Activated CD8-positive, alpha-beta memory T cell treated with anti-CD3 and anti-CD28 coated beads for 48 hours (primary cell): ENCODE measurements at places on chromosomes 2 and 18.

DNA sequence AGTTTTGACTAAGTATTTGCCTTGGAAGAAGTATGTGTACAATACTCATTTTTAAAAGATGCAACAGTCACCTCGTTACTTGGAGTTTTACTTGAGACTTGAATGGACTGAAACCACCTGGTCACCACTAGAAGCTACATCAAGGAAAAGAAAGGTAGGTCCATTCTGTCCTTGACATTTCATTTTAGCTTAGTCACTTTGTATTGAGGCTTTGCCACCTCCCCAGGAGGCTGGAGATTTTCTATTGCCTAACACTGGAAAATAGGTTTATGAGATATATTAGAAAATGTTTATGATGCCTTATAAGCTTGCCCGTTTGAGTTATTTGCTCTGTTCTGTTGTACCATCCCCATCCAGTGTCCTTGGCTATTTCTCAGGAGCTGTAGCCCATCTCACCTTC is 107.9 kb upstream of the ETAA1 start:
- DNase-seq, result no peak

GRCh38 chr2:38735999-38736320 is 15.2 kb downstream of the SRSF7 start:
- no peak for DNase-seq

GRCh38 chr2:30625701-30626100 is 178.7 kb downstream of the LCLAT1 start:
- DNase-seq, result no peak

DNA sequence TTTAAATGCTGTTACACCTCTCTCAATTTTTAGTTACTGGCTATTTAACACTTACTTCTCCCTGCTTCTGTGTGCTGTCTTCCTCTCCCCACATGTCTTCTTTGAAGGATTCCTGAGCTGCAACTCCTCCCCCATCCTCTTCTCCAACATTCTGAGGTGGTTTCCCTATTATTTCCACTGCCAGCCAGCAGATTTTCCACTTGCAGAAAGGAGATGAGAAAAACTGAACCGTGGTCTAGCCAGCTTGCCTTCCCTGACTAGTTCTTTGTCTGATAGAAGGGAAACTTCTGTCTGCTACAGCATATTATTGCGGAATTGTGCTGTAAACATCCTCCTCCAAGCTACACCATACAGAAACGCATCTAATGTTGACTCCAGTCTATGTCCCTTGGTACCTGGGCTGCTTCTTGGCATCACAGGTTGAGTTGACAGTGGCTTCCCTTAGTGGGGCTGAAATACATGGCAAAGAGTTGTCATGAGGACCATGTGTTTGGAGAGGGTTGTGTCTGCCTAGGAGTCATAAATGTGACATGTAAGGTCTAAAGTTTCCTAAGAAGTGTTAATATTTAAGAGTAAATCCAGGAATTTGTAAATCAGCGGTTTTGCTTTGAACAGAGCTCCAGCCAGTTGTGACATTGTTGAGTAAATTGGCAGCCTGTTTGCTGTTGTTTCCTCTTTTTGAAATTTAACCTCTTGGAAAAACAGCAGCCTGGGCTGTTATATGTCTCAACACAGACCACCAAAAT is 68.3 kb upstream of the RND3 start:
- DNase-seq, result no peak

DNA sequence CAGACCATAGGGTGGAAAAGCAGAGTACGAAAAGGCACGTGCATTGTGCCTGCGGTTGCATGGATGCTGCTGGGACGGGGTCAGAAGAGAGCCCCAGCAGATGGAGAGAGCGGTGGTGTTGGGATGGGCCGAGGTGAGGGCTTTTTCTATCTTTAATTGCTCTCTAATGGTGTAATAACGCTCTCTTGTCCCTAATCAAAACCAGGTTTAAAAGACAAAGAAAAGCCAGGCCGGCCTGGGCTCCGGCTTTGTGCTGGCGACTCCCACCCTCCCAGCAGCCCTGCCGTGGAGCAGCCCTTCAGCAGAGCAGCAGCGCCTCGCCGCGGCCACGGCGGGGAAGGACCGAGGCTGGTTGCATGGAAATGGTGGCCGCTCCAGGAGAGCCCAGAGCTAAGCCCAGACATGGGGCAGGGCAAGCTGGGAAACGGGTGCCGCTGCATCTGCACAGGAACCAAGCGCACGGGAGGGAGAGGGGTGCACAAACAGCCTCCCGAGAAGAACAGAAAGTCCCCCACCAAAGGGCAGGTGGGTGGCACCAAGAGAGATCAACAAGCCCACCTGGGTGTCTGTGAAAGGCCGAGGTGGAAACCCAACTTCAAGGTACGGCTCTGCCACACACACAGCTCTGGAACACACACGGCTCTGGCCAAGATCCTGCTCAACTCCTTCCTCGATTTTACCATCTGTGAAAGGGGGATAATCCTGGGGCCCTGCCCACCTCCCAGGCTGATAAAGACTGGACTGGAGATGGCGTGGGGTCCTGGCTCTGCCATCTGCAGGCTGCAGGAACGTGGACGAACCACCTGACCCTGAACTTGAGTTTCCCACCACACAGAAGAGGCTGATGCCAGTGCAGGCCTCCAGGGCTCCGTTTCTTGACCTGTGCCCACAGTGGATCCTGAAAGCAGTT is 15.0 kb downstream of the HS1BP3 start:
- DNase-seq, result peak; percentile 16

DNA sequence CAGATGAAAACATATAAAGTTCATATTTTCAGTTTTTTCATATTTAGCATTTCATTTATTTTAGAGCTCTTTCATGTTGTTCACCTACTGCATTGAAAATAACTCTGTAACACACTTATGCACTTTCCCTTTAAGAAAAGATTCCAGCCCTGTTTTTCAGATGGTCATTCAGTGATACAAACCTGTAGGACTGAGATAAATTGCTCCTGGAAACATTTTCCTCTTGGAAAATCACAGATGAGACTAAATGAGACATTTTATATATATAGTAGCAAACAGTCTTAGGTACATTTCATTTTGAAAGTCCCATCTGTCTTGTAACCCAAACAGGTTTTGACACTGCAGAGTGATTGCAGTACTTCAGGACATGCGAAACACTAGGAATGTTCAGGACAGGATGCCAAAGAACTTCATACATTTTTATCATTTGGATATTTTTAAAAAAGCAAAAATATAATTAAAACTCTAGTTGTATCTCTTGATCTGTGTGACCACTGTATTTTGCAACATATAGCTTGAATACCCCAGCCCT is 412.4 kb downstream of the MTX2 start:
- no peak for DNase-seq

DNA sequence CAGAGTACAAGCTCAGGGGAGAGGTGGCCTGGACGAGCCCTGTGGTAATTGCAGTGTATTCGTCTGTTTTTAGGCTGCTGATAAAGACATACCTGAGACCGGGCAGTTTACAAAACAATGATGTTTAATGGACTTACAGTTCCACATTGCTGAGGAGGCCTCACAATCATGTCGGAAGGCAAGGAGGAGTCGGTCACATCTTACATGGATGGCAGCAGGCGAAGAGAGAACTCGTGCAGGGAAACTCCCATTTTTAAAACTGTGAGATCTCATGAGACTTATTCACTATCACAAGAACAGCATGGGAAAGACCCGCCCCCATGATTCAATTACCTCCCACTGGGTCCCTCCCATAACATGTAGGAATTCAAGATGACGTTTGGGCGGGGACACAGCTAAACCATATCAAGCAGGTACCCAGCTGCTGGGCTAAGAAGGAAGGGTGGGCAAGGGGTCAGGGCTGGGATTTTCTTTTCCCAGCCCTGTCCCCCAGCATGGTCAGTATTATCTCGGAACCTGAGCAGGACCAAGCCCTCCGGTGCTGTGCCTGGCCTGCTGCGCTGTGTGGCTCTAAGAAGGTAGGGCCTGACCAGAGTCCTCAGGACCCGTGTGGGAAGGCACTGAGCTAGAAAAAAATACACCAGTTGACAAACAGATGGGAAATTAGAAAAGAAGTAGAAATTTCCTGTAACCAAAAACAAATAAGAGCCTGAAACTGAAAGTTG is 78.6 kb upstream of the SH3BP4 start:
- no peak for DNase-seq

DNA sequence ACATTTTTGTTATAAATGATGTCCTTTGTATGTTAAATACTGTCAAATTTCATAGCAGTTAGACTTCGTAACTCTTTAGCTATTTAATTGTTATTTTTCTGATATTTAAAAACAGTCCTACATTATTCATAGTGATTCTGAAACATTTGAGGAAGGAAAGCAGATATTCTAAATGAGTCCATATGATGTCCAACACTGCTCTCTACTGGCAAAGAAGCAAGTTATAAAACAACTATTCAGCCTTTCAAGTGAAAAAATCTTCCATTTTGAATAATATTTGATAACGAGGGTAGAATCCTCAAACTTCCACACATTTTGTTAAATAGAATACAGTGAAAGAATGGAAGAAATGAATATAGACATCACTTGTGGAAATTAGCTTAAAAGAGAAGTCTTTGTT is 220.8 kb downstream of the GULP1 start:
- no peak for DNase-seq

DNA sequence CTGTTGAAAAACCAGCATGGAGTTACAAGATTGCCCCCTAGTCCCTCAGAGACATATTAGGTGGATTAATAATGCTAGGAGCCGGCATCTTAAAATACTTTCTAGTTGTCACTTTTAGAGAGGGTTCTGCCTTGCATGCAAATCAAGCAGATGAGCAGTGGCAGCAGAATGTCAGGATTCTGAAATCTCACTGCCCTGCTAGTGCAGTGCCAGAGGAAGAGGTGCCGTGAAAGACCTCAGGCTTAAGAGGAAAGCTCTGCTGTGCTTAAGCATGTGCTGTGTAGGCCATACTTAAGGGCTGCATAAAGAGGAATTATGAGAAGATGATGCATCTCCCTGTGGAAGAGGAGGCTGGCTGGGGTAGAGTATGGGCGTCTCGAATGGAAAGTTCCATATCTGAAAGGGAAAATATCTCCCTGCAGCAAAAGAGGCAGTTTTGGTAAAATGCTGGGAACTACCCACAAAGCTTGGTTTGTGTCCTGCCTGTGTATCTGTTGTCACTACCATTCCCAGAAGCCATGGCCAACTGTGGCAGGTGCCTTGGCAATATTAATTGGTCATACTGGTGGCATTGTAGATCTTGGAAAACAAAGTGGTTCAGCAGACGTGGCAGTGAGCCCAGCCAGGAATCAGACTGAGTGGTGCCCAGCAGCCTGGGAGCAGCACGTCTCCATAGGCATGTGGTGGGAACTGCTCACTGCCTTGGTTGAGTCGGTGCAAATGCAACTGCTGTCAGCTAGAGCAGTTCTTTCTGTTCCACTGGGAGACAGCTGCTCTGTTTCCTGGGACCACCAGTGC is 131.9 kb downstream of the EVA1A start:
- no peak for DNase-seq

GRCh38 chr2:96962567-96963203 is 23.7 kb downstream of the FAM178B start:
- no peak for DNase-seq

- no peak for DNase-seq
Observed at GRCh38 chr2:42085706-42086487, 38.1 kb downstream of the PKDCC start.

DNA sequence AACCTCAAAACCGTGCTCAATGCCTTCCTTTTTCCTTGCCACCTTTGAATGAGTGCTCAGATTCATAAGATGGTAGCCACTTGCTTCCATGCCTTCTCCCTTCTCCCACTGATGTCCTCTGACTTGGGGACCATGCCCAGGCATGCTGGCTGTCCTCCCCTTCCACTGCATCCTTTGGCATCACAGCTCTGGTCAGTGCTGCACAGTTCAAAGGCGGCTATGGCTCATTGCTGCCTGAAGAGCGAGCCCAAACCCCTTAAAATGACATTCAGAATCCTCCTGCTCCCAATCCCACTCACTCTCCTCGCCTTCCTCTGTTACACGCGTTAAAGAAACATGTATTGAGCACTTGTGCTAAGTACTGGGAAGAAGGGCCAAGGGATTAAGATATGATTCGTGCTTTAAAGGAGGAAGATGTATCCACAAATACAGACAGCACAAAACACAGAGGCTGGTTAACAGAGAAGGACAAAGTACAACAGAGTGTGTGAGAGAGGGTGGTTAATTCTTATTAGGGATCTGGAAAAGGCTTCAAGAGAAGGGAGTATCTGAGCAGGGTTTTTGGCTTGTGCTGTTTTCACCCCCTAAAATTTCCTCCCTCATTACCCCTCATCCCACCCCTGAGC is 81.8 kb downstream of the CERKL start:
- no peak for DNase-seq
